Colonic mucosa (tissue), 4 donors: ENCODE measurements at places on chromosomes 6 and 20. TPM values are rescaled to one million over a fixed set of nuclear protein-coding genes. Genes with fewer than 3 reads are reported as not detected.

DNA sequence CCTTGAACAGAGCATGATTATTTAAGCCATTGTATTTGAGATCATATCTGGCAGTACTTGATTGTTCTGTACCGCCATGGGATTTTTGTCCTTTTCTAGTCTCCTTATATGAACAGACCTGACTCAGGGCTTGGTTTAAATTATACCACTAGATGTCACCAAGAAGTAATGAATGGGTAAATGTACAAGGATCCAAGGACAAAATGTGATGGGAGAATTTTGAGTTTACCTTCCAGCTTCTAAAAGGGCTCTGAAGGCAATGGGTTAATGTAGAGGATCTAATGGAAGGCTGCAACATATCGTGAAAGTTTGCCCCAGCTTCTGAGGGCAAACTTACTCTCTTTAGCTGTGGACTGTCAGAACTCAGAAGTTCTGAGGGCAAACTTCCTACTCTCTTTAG lies 12.0 kb downstream of the RNF8 start:
- no peaks in the 10 kb centered on the region for H3K4me1 ChIP-seq
- H3K27me3 ChIP-seq: no peaks in the 10 kb centered on the region
- no peaks in the 10 kb centered on the region for H3K36me3 ChIP-seq
- DNase-seq: no peak

DNA sequence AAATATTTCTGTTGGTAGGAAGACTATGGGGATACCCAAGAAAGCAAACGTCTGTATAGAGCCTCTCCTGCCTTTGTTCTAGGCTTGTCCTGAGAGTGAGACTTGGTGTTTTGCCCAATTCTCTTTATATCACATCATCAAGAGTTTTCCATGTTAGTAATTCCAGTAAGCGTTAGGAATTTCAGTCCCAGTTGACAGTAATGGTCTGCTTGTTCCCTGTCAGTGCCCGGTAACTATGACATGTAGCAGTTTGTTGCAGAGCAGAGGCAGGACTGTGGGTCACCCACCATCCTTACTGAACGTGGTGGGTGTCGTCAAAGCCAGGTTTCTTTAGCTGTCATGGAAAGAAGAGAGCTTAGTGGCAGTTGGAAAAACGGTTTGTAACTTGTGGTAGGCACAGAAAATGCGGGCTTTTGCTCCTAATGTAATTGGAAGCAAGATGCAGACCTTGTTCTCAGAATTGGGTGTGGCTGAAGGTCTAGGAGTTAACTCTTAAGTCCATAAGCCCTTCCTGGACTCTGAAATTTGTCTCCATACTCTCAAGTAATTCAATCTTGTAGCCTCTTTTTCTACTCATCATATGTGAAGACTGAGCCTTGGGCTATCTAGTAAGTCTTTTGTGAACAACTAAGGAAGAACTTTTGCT lies 188.8 kb downstream of the TMEM242 start:
- DNase-seq: no peak
- peaks cover under 1% of the 10 kb centered on the region for H3K4me1 ChIP-seq
- no peak overlapping the region for H3K4me3 ChIP-seq
- no peaks in the 10 kb centered on the region for H3K27me3 ChIP-seq
- H3K27ac ChIP-seq: peak overlapping the region; percentile 25

- no peak for DNase-seq
- no peak overlapping the region for H3K4me3 ChIP-seq
- no peaks in the 10 kb centered on the region for H3K36me3 ChIP-seq
- H3K27ac ChIP-seq: no peak overlapping the region
- no peaks in the 10 kb centered on the region for H3K4me1 ChIP-seq
- no peaks in the 10 kb centered on the region for H3K27me3 ChIP-seq
Measured at GRCh38 chr6:163180874-163181541, 233.5 kb upstream of the QKI start.

- H3K27ac ChIP-seq: no peak overlapping the region
- no peak overlapping the region for H3K4me3 ChIP-seq
- no peaks in the 10 kb centered on the region for H3K36me3 ChIP-seq
- H3K4me1 ChIP-seq: no peaks in the 10 kb centered on the region
- peaks cover 20% of the 10 kb centered on the region for H3K27me3 ChIP-seq
Measured at GRCh38 chr20:63074631-63075030, 67.9 kb upstream of the BHLHE23 start.

DNA sequence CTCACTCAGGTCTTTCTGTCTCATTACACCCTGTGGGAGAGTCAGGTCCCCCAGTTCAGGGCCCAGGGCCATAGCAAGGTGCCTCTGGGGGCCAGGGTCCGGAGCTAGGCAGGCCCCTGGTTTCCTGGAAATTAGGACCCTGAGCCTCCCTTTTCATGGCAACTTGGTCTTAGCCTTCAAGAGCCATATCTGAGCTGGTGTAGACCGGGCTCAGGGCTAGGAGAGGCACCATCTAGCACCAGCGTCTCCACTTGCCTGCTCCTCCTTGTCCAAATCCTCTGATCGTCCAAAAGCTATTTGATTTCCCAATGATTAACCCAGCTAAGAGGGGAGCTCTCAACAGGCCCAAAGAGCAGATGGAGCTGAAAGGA lies 5.6 kb downstream of the MDFI start:
- DNase-seq: no peak
- H3K4me3 ChIP-seq: no peak overlapping the region
- no peak overlapping the region for H3K27ac ChIP-seq
- peaks cover 11% of the 10 kb centered on the region for H3K27me3 ChIP-seq
- H3K36me3 ChIP-seq: no peaks in the 10 kb centered on the region

DNA sequence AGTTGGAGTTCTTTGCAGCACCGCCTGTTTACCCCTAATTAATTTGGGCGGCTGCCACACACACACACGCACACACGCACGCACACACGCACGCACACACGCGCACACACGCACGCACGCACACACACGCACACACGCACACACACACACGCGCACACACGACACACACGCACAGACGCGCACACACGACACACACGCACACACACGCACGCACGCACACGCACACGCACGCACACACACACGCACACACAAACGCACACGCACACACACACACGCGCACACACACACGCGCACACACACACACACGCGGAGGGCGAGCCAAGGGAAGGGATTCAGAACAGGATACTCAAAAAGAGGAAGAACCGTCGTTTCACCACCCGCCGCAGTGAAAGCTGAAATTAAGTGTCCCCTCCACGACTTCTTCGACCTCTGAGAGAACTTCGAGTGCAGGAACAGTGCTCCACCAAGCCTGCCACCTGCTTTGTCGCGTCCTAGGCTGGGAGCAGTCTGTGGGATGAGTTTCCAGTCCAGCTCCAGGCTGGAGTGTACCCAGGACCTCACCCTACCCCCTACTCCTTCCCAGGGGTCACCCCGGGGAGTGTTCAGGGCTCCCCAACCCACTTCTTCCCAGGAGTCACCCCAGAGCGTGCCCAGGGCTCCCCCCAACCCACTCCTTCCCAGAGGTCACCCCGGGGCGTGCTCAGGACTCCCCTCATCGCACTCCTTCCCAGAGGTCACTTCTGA lies 1.1 kb downstream of the RNASET2 start:
- peak overlapping the region; percentile 95 for H3K27ac ChIP-seq
- H3K27me3 ChIP-seq: no peaks in the 10 kb centered on the region
- H3K36me3 ChIP-seq: no peaks in the 10 kb centered on the region
- peak overlapping the region; percentile 96 for H3K4me3 ChIP-seq

DNA sequence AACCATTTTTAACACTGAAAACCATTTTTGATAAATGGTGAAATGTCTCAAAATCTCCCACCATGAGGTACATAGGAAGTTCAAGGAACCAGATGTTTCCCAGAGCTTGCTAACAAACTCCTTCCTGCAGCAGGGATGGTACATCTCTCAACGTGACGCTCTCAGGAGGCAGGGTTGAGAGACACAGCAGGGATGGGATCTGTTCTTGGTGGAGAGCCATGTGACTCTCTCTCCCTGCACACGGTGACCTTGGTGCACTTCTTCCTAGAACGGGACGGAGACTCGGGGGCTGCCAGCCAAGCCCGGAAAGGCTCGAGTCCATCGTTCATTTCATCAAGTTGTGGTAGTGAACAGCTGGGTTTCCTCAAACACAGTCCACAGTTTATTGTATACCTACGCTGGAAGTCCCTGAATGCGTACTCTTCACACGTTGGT lies 94.2 kb downstream of the FAM50B start:
- no peak overlapping the region for H3K27ac ChIP-seq
- H3K27me3 ChIP-seq: no peaks in the 10 kb centered on the region
- H3K4me1 ChIP-seq: no peaks in the 10 kb centered on the region
- no peak overlapping the region for H3K4me3 ChIP-seq

DNA sequence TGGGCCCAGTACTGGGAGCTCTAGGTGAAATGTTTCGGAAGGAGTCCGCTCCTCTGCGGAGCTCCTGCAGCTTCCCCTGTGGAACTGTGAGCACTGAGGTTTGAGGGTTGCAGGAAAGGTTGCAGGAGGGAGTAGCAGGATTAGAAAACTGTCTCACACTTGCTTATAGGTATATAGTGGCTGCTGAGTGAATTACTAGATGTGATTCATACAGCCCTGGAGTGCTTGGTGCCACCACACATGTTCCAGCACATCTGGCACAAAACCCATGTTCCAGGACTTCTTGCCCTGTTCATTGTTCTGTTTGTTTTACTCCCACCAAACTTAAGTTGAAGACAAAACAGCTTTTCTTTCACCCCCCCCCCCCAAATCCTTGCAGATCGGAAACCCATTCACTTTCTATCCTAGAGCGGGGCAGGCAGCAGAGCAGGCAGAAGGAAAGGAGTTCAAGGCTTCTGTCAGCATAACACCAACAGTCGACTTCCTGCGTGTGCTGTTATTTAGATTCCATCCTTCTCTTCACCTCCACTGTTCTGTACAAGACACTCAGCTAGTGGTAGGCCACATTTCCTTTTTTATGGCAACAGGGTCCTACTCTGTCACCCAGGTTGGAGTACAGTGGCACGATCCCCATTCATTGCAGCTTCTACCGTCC lies 669 bp upstream of the PEX6 start:
- DNase-seq: peak; percentile 40
- peak overlapping the region; percentile 96 for H3K27ac ChIP-seq
- H3K4me3 ChIP-seq: peak overlapping the region; percentile 98
- no peaks in the 10 kb centered on the region for H3K36me3 ChIP-seq
- H3K27me3 ChIP-seq: no peaks in the 10 kb centered on the region

GRCh38 chr6:106187424-106187982 lies 101.4 kb downstream of the PRDM1 start:
- no peak overlapping the region for H3K4me3 ChIP-seq
- no peaks in the 10 kb centered on the region for H3K27me3 ChIP-seq
- H3K4me1 ChIP-seq: no peaks in the 10 kb centered on the region
- no peak overlapping the region for H3K27ac ChIP-seq
- no peak for DNase-seq
- H3K36me3 ChIP-seq: no peaks in the 10 kb centered on the region

DNA sequence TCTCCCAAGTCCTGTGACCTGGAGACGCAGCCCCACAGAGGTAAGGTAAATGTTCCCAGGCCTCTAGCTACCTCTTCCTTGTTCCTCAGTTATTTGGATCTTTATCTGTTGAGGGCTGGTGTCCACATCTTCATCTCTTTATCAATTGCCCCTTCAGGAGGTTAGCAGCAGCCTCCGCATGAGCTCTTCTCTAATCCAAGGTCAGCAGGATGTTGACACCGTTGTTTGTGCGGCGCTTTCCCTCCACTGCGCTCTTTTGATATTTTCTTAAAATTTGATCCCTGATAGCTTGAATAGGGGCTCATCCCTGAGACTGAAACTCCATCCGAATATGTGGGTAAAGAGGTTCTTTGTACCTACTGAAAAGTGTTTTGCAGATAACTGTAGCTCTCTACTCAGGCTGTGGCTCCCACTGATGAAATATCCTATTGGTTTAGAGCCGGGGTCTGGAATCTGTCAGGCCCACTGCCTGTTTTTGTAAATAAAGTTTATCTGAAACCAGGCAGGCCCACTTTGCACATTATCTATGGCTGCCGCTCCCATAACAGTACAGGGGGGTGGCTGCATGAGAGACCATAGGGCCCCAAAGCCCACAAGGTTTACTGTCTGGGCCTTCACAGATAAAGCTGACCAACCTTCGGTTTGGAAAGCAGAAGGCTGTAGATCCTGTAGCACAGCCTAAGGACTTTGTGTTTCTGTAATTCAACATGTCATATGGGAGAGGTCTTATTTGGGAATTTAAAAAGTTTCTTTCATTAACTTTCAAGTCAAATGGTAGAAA lies 362.6 kb downstream of the QKI start:
- no peak for DNase-seq
- H3K36me3 ChIP-seq: no peaks in the 10 kb centered on the region
- H3K4me1 ChIP-seq: no peaks in the 10 kb centered on the region
- no peak overlapping the region for H3K27ac ChIP-seq
- H3K27me3 ChIP-seq: no peaks in the 10 kb centered on the region
- no peak overlapping the region for H3K4me3 ChIP-seq

- H3K27ac ChIP-seq: no peak overlapping the region
- no peak for DNase-seq
- no peaks in the 10 kb centered on the region for H3K36me3 ChIP-seq
- H3K4me3 ChIP-seq: no peak overlapping the region
Measured at GRCh38 chr6:135640449-135641111, 143.0 kb upstream of the AHI1 start.

GRCh38 chr6:169700296-169700695 lies 1.5 kb downstream of the WDR27 start:
- peak; percentile 26 for DNase-seq
- H3K36me3 ChIP-seq: no peaks in the 10 kb centered on the region
- no peaks in the 10 kb centered on the region for H3K27me3 ChIP-seq
- H3K27ac ChIP-seq: no peak overlapping the region
- H3K4me1 ChIP-seq: peaks cover 8% of the 10 kb centered on the region

- no peak overlapping the region for H3K4me3 ChIP-seq
- no peaks in the 10 kb centered on the region for H3K36me3 ChIP-seq
- H3K27ac ChIP-seq: no peak overlapping the region
- no peaks in the 10 kb centered on the region for H3K4me1 ChIP-seq
- H3K27me3 ChIP-seq: no peaks in the 10 kb centered on the region
Measured at GRCh38 chr6:24385536-24386269, 17.0 kb upstream of the MRS2 start.

- H3K27ac ChIP-seq: no peak overlapping the region
- no peaks in the 10 kb centered on the region for H3K27me3 ChIP-seq
- no peaks in the 10 kb centered on the region for H3K36me3 ChIP-seq
- no peaks in the 10 kb centered on the region for H3K4me1 ChIP-seq
- no peak overlapping the region for H3K4me3 ChIP-seq
Measured at GRCh38 chr6:161618831-161619454, 345.1 kb upstream of the AGPAT4 start.

GRCh38 chr20:5090191-5090590 lies 29.6 kb downstream of the PCNA start:
- peak overlapping the region; percentile 8 for H3K27ac ChIP-seq
- H3K4me3 ChIP-seq: no peak overlapping the region
- no peak for DNase-seq
- no peaks in the 10 kb centered on the region for H3K4me1 ChIP-seq
- H3K27me3 ChIP-seq: no peaks in the 10 kb centered on the region

- H3K4me1 ChIP-seq: peaks cover 3% of the 10 kb centered on the region
- no peak for DNase-seq
- H3K27me3 ChIP-seq: no peaks in the 10 kb centered on the region
- peaks cover 8% of the 10 kb centered on the region for H3K36me3 ChIP-seq
- no peak overlapping the region for H3K4me3 ChIP-seq
Measured at GRCh38 chr6:36605560-36606391, 11.6 kb downstream of the SRSF3 start.

GRCh38 chr6:162940426-162940825 lies 212.7 kb downstream of the PACRG start:
- H3K4me1 ChIP-seq: no peaks in the 10 kb centered on the region
- no peak overlapping the region for H3K4me3 ChIP-seq
- DNase-seq: no peak
- H3K27me3 ChIP-seq: no peaks in the 10 kb centered on the region

The C20orf144 gene
- not detected for total RNA-seq

The HTR1E gene
- total RNA-seq: not detected

The GLP1R gene
- total RNA-seq: not detected

The GPR31 gene
- total RNA-seq: not detected

The HLA-DRB5 gene
- 26.7 TPM for total RNA-seq

The HFE gene
- total RNA-seq: 11.1 TPM

The PBOV1 gene
- not detected for total RNA-seq

The DPPA5 gene
- total RNA-seq: not detected

The TFAP2D gene
- not detected for total RNA-seq

The MYCT1 gene
- total RNA-seq: 1.9 TPM

The TAF11 gene
- 24.6 TPM for total RNA-seq

The HLA-B gene
- 1,153 TPM for total RNA-seq

The WFDC10B gene
- total RNA-seq: not detected
